T-helper 17 cell (primary cell): ENCODE measurements at places on chromosomes 7 and 10.

GRCh38 chr7:151134743-151135524, 32.6 kb downstream of the GBX1 start:
- DNase-seq: peak; percentile 2

GRCh38 chr10:43817368-43817767, 168.7 kb upstream of the ZNF32 start:
- DNase-seq: no peak

- DNase-seq: no peak
These were observed 594 bp upstream of the RP9 start for GRCh38 chr7:33109758-33110238.

- DNase-seq: no peak
These were observed 234.9 kb downstream of the PARD3 start for GRCh38 chr10:34580214-34580613.

DNA sequence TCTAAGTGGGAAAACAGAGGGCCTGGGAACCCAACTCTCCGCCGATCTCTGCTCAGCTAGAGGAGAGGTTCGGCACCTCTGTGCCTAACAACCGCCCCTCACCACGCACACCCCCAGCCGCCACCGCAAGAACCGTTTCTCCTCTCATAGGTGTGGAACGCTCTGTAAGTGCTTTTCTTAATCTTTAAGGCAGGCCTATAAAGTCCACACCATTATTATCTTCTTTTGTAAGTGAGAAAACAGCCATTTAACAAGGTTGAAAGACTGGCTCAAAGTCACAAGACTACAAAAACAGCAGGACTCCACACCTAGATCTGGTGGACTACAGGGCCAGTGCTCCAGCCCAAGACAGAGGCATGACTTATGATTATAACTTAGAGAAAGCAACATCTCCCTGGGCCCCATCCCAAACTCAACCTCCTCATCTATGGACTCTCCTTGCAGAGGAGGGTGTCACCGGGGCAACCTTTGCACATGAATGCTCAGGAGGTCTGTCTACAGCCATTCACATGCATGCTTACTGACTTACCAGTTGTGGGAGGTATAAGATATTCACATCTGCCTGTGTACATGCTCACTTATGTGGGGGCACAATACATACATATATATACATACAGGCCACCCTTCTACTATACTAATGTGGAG, 7.9 kb upstream of the NKX2-3 start:
- no peak for DNase-seq

DNA sequence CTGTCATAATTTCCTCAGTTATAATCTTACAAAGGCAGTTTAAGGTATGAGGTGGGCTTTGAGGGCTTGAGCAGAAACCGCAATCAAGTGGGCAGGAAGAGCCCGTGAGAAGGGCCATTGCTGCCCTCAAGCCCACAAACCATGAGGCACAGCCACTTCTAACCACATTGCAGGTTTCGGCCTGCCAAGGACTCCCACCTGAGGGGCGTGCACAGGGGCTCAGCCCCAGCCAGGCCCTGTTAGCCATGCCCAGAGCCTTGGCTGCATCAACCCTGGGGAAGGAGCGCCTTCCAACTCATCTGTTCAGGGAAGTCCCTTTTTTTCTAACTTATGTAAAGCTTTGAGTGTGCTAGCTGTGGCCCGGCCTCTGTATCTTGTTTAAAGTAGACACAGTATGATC, 5.9 kb upstream of the FFAR4 start:
- no peak for DNase-seq

- DNase-seq: no peak
These were observed 185.0 kb downstream of the TCERG1L start for GRCh38 chr10:131126321-131127137.

DNA sequence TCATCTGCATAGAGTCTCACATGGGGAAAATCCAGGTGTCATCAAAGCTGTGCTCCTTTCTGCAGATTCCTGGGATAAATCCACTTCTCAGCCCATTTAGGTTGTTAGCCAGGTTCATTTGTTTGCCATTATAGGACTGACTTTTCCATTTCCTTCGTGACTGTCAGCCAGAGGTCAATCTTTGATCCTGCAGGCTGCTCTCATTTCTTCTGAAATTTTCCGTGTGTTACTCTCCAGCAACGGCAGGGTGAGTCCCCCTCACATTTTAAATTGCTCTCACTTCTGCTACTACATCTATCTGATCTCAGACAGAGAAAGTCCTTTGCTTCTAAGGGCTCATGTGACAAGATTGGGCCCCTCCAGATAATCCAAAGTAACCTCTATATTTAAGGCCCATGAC, 150.7 kb upstream of the BET1 start:
- DNase-seq: no peak

GRCh38 chr7:33824911-33825459, 80.4 kb upstream of the BMPER start:
- DNase-seq: no peak

DNA sequence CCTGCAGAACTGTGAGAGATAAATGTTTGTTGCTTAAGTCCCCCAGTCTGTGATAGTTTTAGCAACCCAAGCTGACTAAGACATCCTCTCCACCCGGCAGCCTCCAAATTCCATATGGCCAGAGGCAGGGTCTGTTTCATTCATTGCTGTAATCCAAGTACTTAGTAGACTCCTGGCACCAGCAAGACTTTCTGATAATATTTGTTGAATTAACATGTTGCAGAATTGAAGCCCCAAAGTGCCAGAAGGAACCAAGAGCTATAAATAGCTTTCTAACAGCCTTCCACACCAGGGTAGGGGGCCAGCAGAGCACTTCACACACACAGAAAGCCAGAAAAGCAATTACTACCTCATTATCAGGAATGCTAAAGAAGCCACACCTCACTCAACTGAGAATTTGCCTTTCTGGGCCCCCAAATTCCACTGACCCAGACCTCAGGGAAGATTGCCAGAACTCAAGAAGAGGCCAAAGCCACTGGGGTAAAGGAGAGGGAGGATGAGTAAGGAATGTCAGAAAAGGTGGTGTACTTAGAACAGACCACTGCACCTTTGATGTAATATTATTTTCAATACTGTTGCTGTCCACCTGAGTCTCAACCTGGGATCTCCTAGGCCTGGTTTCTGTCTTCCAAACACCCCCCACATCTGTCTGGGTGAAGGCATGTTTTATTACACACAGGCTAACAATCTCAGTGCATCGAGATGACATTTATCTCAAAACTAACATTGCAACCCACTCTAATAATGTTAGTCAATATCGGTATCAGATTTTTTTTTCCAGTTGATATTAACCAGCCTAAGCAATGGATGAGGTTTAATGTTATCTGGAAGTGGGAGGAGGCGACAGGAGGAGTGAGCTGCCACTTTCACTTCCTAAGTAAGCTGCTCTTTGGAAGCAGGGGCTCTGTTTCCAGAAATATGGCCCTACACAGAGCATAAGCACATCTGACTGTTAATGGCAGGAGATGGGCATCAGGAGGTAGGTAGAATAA, 5.5 kb downstream of the NOD1 start:
- DNase-seq: no peak

- no peak for DNase-seq
These were observed 66.1 kb upstream of the CYP2C18 start for GRCh38 chr10:94617389-94617944.

DNA sequence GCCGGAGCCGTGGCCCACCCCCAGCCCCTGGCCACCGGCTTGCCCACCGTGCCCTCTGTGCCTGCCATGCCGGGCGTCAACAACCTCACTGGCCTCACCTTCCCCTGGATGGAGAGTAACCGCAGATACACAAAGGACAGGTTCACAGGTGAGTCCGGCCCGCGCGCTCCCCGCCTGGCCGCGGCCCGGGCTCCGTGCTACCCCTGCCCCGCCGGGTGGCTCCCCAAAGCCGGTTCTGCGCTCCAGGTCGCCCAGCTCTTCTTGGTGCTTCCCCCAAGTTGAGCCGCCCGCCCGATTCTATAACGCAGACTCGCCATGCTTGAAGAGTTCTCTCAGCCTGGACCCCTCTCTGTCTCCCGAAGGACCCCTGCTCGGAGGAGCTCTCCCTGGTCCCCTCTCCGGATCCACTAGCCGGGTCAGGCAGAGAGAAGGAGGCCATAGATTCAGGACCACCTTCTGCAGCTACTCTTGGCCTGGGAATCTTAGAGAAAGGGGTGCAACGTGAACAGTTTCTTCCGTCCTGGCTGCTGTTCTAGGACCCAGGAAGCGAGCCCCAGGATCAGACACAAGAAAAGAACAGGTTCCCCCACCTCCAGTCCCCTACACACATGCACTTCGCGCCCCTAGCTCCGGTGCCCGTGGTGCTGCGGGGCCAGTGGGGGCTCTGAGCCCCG, 999 bp downstream of the TLX1 start:
- DNase-seq: no peak

GRCh38 chr7:122291189-122291588, 13.4 kb downstream of the FEZF1 start:
- DNase-seq: no peak

GRCh38 chr10:108877095-108877561, 1046.2 kb downstream of the XPNPEP1 start:
- no peak for DNase-seq

DNA sequence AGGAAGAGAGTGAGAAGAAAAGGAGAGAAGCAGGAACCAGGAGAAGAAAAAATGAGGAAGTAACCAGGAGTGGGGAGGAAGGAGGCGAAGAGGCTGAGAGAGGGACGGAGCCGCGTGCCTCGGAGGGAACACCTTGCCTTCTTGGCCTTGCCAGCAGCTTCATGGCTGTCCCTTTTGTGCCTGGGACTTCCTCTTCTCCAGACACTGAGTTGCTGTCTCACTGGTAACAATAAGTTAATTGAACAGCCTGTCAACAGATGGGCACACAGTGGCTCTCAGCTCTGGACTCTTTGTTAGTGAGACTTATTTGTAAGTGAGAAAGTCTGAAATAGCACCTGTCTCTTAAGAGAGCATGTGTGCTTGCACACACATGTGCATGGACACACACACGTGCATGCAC, 83.2 kb downstream of the GATA3 start:
- no peak for DNase-seq
